MCF 10A (cell line): ENCODE measurements at places on chromosomes 11 and 22. TPM values are rescaled to one million over a fixed set of nuclear protein-coding genes. Genes with fewer than 3 reads are reported as not detected.

DNA sequence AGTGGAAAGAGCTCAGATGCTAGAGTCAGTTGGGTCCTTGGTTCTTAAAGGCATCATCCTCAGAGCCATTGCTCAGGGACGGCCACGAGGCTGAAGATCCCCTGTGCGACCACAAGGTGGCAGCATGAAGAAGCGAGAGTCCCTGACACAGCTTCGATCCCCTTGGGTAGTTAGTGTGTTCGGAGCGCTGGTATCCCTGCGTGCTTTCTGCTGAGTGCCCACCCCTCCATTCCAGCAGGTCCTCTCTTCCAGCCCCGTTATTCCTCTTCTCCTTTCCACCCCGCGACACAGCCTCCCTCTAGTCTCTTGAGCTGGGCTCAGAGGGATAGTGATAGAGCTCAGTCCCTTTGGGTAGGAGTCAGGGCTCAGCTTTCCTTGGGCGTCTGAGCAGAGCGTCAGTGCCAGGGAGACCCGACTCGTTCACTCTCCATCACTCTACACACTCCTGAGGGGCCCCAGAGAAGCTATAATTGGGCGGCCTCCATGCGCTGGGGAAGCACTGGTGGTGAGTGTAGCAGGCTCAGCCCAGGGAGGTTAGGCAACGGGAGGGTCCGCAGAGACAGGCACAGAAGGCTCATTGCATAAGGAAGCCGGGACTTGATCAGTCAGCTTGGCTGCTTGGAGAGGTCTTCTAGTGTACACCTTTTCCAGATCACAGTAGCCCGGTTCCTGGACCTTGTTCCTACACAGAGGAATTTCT lies at the start of gene OR51D1:
Gene OR51D1 (plus strand): TSS at position 516 of the 700 bp plus-strand sequence. CDS start 2,314 bp downstream, outside the sequence.
- peak; percentile 65 for DNase-seq
- no peak within 1 kb of the TSS for H3K27ac ChIP-seq
- no peak within 1 kb of the TSS for H3K4me3 ChIP-seq

DNA sequence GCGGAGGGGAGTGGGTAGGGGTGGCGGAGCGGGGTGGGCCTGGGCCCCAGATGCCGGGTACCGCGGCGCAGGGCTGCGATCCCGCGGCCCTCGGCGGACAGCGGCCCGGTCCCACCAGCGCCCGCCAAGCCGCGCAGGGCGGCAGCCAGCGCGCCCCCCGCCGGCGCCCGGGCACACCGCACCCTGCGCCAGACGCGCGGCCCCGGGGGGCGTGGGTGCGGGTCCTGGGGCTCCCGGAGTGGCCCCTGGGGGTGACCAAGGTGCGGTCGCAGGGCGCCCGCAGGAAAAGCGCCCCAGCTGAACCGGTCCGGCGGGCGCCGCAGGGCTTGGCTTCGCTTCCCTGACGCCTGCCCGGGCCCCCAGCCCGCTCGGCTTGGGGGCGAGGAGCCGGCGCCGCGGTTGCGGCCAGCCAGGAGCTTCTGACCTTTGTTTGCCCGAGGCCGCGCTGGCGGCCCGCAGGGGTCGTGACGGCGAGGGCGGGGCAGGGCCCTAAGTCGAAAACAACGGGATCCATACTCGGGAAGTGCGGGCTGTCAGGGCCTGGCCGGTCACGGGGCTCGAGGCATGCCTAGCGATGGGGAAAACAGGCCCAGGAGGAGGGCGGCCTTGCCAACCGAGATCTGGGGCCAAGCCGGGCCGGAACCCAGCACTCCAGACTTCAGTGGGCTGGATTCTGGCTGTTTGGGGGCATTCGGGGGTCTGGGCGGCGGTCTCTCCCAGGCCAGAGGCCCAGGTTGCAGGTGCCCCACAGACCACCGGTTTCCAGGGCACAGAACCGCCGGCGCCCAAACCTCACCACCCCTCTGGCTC lies 581 bp upstream of the AP5B1 start:
- DNase-seq = no peak
- no peaks in the 10 kb centered on the region for H3K4me1 ChIP-seq
- no peak overlapping the region for H3K27ac ChIP-seq
- peak overlapping the region; percentile 96 for H3K4me3 ChIP-seq

- H3K27me3 ChIP-seq = peaks cover 14% of the 10 kb centered on the region
- no peak for DNase-seq
- no peak overlapping the region for H3K27ac ChIP-seq
- H3K4me1 ChIP-seq = no peaks in the 10 kb centered on the region
- peaks cover under 1% of the 10 kb centered on the region for H3K36me3 ChIP-seq
Measured at GRCh38 chr11:97544431-97544830, 1154.6 kb downstream of the JRKL start.

The CDC42EP1 gene
- 86.0 and 148 TPM in 2 replicates for total RNA-seq

DNA sequence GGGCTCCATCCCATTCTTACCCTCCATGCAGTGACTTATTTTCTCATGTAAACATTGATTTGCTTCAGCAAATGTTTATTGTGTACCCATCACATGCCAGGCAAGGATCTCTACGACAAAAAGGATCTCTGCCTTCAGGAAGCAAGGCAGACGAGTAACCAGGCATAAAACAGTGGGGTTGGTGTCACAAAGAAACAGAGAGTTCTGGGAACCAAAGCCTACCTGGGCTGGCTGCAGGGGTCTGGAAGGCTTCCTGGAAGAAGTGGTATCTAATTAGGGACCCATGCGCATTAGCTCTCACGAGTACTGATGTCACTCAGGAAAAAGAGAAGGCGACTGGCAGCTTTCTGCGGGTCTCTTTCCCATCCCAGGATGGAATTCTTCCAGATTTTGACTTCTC lies 44.5 kb downstream of the KIAA1671 start:
- no peak overlapping the region for H3K4me3 ChIP-seq
- H3K27me3 ChIP-seq = no peaks in the 10 kb centered on the region
- H3K27ac ChIP-seq = peak overlapping the region; percentile 73
- peaks cover 24% of the 10 kb centered on the region for H3K36me3 ChIP-seq

GRCh38 chr22:39556970-39557841 lies 13.3 kb upstream of the CACNA1I start:
- no peaks in the 10 kb centered on the region for H3K36me3 ChIP-seq
- H3K27me3 ChIP-seq = peaks cover 43% of the 10 kb centered on the region
- H3K27ac ChIP-seq = no peak overlapping the region
- H3K4me3 ChIP-seq = no peak overlapping the region
- no peak for DNase-seq

The TRPC6 gene
- total RNA-seq = not detected in 2 replicates

DNA sequence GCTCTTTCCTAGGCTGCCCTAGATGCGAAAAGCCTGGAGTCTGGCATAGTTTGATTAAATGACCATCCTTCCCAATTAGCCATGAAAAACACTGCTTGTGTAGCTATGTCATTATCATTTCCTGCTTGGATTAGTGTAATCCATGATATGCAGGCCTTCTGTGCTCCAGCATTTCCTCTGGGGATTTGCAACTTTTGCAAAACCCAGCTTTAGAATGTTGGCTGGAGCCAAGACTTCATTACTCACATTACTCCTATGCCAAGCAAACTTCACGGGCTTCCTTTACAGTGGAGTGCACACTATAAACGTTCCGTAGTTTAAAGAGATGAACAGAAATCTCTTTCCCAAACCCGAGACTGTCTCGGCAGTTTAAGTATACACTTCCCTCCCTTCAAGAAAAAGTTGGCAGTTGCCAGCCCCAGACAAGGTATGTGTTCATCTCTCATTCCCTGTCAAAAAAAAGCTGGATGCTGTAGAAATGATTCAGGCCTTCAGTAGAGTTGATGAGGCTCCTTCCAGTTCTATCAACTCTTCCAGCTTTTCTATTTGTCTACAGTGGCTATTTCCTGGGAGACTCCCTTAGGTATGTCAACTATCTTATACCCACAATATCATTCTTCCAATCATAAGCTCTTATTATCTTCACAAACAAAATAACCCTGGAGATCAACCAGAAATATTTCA lies 180.0 kb downstream of the MAML2 start:
- peak overlapping the region; percentile 7 for H3K27ac ChIP-seq
- no peaks in the 10 kb centered on the region for H3K36me3 ChIP-seq
- DNase-seq = peak; percentile 86
- no peaks in the 10 kb centered on the region for H3K27me3 ChIP-seq
- H3K4me1 ChIP-seq = peaks cover 28% of the 10 kb centered on the region

The HDHD5 gene
- 38.7 and 51.8 TPM in 2 replicates for total RNA-seq

- no peak overlapping the region for H3K4me3 ChIP-seq
- no peak overlapping the region for H3K27ac ChIP-seq
- DNase-seq = no peak
- no peaks in the 10 kb centered on the region for H3K27me3 ChIP-seq
Measured at GRCh38 chr11:44198146-44198724, 102.8 kb downstream of the EXT2 start.

The BRD1 gene
- 40.7 and 48.1 TPM in 2 replicates for total RNA-seq

The OR2AT4 gene
- not detected in 2 replicates for total RNA-seq

GRCh38 chr11:110951037-110951949 lies 239.1 kb upstream of the ARHGAP20 start:
- H3K27ac ChIP-seq = no peak overlapping the region
- H3K36me3 ChIP-seq = no peaks in the 10 kb centered on the region
- no peaks in the 10 kb centered on the region for H3K4me1 ChIP-seq
- no peak overlapping the region for H3K4me3 ChIP-seq
- no peaks in the 10 kb centered on the region for H3K27me3 ChIP-seq

The KCNC1 gene
- total RNA-seq = not detected in 2 replicates

- no peak overlapping the region for H3K4me3 ChIP-seq
- H3K4me1 ChIP-seq = peaks cover 37% of the 10 kb centered on the region
- no peak overlapping the region for H3K27ac ChIP-seq
- no peaks in the 10 kb centered on the region for H3K27me3 ChIP-seq
- no peak for DNase-seq
Measured at GRCh38 chr11:57430952-57431351, 4.0 kb upstream of the SLC43A3 start.

The TRAF6 gene
- 9.2 and 12.2 TPM in 2 replicates for total RNA-seq

GRCh38 chr22:45317551-45318167 lies 7.9 kb downstream of the FAM118A start:
- no peak for DNase-seq
- no peak overlapping the region for H3K4me3 ChIP-seq
- peak overlapping the region; percentile 42 for H3K27ac ChIP-seq
- peaks cover 15% of the 10 kb centered on the region for H3K4me1 ChIP-seq
- H3K36me3 ChIP-seq = peaks cover 5% of the 10 kb centered on the region

The NECTIN1 gene
- total RNA-seq = 59.2 and 78.6 TPM in 2 replicates

The SOX6 gene
- 5.2 and 6.4 TPM in 2 replicates for total RNA-seq

DNA sequence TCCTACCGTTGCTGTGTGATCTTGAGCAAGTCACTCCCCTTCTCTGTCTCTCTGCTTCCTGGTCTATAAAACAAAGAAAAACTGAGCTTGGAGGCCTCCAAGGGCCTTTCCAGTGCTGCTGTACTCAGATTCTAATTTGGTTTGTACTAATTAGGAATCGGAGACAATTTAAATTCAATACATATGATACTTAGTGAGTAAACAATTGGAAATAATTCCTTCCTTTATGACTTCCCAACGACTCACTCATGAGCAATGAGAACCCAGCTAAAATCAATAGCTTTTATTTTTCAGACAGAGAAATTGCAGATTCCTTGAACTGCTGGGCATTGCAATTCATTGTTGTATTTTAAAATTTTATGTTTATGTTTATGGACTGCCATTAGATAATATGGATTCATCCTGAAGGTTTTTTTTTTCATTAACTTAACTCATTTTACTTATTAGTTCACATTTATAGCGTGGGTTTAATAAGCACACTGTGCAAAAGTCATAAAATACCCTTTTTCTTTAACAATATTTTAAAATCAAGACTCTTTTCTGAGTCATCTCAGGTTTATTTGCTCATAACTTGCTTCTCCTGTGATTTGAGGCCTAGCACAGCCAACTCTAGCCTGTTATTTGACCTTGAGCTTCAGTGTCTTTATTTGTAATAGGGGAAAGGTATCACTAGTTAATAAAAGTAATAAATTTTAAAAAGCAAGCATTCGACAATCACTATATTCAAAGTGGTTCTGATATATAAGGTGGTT lies 95.8 kb downstream of the TP53I11 start:
- DNase-seq = no peak
- H3K4me3 ChIP-seq = no peak overlapping the region
- H3K36me3 ChIP-seq = no peaks in the 10 kb centered on the region
- peaks cover 21% of the 10 kb centered on the region for H3K27me3 ChIP-seq

GRCh38 chr11:110712659-110713448 lies 617 bp upstream of the ARHGAP20 start:
- no peak overlapping the region for H3K27ac ChIP-seq
- H3K27me3 ChIP-seq = peaks cover 68% of the 10 kb centered on the region

The RAB39A gene
- total RNA-seq = not detected in 2 replicates

The NRGN gene
- total RNA-seq = 1.4 TPM in 1 of 2 replicates, not detected in the other

DNA sequence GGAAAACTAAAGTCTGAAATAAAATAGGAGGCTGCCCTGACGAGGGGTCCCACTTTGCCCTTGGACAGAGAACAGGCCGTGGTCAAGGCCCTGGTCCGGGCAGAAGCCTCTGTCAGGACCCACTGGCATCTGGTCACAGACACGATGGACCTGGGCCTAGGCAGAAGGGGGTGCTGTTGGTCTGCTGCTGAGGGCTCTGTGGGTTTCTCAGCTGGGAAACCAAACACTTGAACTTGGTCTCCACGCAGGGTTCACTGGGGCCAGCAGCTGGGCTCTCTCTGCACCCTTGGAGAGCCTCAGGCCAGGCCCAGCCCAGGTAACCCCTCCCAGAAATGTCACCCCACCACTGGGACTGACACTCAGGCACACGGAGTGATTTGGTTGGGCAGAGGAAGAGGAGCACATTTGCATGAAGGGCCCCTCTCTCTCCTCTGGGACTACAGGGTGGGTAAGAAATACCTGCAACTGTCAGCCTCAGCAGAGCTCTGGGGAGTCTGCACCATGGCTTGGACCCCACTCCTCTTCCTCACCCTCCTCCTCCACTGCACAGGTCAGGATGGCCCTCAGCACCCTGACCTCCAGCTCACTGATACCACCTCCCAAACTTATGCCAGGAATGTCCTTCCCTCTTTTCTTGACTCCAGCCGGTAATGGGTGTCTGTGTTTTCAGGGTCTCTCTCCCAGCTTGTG lies 48.1 kb upstream of the TOP3B start:
- H3K27me3 ChIP-seq = peaks cover 35% of the 10 kb centered on the region
- H3K4me3 ChIP-seq = no peak overlapping the region
- H3K4me1 ChIP-seq = no peaks in the 10 kb centered on the region
- H3K36me3 ChIP-seq = no peaks in the 10 kb centered on the region
- DNase-seq = peak; percentile 13

The MISFA gene
- 2.4 and 4.0 TPM in 2 replicates for total RNA-seq

DNA sequence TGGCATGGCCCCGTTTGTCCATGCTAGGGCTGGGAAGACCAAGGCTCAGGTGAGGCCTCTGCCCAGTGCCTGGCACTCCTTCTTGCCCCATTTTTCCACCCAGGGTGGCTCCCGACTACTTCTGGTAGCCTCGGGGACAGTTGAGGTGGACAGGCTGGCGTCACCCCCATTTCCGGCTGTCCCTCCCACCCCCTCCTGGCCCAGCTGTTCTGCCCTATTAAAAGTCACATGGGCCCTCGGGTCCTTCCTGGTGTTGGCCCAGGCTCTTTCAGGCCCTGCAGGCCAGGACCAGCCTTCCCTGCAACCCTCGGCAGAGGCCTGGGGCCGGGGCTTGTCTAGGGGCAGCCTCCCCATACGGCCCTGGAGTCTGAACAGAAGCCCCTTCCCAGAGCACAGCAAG lies 9.5 kb downstream of the CD81 start:
- H3K36me3 ChIP-seq = peaks cover 8% of the 10 kb centered on the region
- no peak overlapping the region for H3K4me3 ChIP-seq
- no peak for DNase-seq

The VSIG10L2 gene
- total RNA-seq = not detected in 2 replicates

- no peak overlapping the region for H3K27ac ChIP-seq
- DNase-seq = no peak
- H3K4me1 ChIP-seq = no peaks in the 10 kb centered on the region
- H3K4me3 ChIP-seq = no peak overlapping the region
- H3K36me3 ChIP-seq = no peaks in the 10 kb centered on the region
Measured at GRCh38 chr11:117679461-117679860, 117.6 kb downstream of the DSCAML1 start.

The OR51A4 gene
- not detected in 2 replicates for total RNA-seq

- DNase-seq = peak; percentile 42
- peaks cover 24% of the 10 kb centered on the region for H3K4me1 ChIP-seq
- H3K27me3 ChIP-seq = no peaks in the 10 kb centered on the region
- peaks cover 9% of the 10 kb centered on the region for H3K36me3 ChIP-seq
- H3K27ac ChIP-seq = peak overlapping the region; percentile 39
- peak overlapping the region; percentile 13 for H3K4me3 ChIP-seq
Measured at GRCh38 chr22:42717197-42717928, 3.3 kb downstream of the A4GALT start.
